ENCODE measurements at places on chromosomes 12 and 14. TPM values are rescaled to one million over a fixed set of nuclear protein-coding genes. Genes with fewer than 3 reads are reported as not detected.

DNA sequence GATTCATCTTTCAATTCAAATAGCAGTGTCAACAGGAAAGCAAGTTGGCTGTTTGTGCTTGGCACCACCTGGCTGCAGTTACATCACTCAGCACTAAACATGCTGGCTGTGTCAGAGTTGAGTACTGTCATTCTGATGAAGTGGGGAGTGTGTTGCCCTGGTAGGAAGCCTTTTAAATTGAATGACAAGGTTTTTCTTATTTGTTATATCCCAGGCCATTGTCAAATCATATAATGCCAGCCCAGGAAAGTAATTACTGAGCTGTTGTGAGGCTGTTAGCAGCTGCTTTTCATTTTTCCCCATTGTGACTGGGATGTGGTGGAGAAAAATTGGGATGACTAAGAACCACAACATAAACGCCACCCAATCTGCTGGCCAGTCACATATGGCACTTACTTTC lies 106.5 kb upstream of the PRKD1 start:
- H3K4me1 ChIP-seq: no peaks in the 10 kb centered on the region
- H3K27ac ChIP-seq: no peak overlapping the region
- no peaks in the 10 kb centered on the region for H3K36me3 ChIP-seq
- H3K27me3 ChIP-seq: peaks cover 4% of the 10 kb centered on the region

DNA sequence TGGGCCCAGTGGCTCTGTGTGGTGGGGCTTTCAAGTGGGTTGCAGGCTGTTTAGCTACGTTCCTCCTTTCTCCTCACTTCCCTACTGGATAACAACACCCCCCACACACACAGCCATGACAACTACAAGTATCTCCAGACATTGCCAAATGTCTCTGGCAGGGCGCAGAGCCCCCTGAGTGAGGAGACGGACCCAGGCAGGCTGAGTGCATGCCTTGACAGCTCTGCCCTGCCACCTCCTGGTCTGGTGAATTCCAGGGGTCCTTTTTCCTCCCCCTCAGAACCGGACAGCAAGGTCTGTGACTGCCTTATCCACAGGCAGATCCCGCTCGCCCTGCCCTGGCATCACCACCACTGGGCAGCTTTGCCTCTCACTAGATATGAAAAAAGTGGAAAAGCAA lies 276.5 kb downstream of the TMEM132C start:
- no peaks in the 10 kb centered on the region for H3K36me3 ChIP-seq
- no peaks in the 10 kb centered on the region for H3K4me1 ChIP-seq
- no peak overlapping the region for H3K27ac ChIP-seq
- H3K27me3 ChIP-seq: peaks cover 63% of the 10 kb centered on the region

Gene SH2B3
- total RNA-seq: 133 TPM

DNA sequence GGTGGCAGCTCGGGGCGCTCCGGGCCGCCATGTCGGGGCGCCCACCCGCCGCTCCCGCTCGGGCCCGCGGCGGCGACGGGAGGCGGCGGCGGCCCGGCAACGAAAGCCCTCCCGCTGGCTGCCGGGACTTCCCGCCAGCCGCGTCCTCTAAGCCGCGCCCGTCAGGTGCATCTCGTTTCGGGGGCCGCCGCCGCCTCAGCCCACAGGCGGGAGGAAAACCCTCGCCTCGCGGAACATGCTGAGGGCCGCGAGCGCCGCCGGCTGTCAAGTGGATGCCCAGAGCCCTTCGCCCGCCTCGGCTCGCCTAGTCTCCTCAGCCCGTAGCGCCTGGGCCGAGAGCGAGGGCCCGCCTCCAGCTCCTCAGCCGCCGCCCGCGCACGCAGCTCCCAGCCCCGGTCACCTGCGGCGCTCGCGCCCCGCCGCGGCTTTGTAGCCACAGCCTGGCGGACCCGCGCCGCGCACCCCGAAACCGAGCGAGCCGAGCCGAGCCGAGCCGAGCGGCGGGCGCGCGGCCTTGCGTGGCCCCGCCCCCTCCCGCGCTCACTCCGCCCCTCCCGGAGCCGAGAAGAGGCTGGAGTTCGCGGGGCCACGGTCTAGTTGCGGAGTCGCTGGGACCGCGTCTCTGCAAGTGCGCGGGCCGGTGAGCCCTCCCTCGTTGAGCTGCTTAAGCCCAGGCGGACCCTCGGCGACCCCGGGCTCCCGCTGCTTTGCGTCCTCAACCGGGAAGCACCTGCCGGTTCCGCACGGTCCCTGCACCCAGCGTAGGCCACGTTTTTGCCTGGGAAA lies at the start of gene EML5:
Gene EML5 (minus strand): TSS at position 481 of the 786 bp plus-strand sequence. CDS start 450 bp downstream, at position 31.
- H3K36me3 ChIP-seq: no peaks in the 10 kb centered on the region
- peaks cover 45% of the 10 kb centered on the region for H3K27me3 ChIP-seq
- peaks cover 4% of the 10 kb centered on the region for H3K4me1 ChIP-seq

DNA sequence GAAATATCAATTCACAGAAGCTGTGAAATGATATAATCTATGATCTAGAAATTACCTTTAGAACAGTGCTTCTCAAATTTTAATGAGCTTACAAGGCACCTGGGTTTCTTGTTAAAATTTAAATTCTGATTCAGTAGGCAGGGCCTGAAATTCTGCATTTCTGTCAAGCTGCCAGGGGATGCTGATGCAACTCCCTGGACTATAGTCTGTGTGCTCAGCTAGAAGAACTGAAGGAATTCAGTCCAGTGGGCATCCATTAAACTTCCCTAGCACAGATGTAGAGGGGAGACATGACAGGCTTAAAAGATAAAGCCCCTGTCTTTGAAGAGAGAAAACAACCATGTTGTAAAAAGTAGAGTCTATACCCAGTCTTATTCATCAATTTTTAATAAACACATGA lies 441.8 kb downstream of the TMTC2 start:
- H3K4me3 ChIP-seq: no peak overlapping the region
- DNase-seq: no peak
- H3K36me3 ChIP-seq: no peaks in the 10 kb centered on the region
- no peak overlapping the region for H3K27ac ChIP-seq
- no peaks in the 10 kb centered on the region for H3K4me1 ChIP-seq
